Cerebellar nuclear complex (tissue), 1 donor: ENCODE measurements at places on chromosomes 5 and 9.

GRCh38 chr9:116450378-116451139 is 236.5 kb upstream of the TRIM32 start:
- no peak for DNase-seq

DNA sequence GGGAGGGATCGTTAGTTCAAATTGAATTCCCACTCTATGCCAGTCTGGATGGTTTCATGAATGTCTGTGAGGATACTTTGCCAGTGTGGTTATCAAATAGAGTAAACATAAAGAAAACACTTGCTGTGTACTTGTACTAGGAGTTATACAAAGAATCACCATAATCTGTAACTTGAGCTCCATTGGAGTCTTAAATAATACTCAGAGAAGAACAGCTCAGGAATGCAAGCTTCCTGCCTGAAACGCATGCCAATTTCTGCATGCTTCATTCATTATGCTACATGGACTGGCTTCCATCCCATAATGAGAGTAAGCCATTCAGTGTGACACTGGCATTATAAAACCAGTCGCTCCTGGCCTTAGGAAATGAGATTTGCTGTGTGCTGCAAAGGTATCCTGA is 351.4 kb downstream of the SEMA5A start:
- no peak for DNase-seq

GRCh38 chr5:117623042-117623805 is 1048.6 kb upstream of the SEMA6A start:
- DNase-seq: peak; percentile 94

DNA sequence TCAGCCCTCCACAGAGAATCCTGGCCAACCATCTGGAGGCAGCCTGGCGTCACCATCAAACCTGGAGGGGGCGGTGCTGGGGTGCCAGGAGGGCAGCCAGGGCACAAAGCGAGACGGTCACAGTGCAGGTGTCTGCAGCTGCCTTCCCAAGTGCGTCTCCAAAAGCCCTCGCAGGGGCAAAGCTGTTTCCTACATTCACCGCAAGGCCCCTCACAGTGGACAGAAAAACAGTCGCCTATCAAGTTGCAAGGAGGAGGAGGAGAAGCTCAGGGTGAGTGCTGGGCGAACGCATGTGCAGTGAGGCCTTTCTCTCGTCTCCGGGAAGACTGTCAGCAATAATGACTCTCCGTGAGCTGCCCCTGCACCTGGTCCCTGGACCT is 18.0 kb upstream of the LHX3 start:
- DNase-seq: no peak

DNA sequence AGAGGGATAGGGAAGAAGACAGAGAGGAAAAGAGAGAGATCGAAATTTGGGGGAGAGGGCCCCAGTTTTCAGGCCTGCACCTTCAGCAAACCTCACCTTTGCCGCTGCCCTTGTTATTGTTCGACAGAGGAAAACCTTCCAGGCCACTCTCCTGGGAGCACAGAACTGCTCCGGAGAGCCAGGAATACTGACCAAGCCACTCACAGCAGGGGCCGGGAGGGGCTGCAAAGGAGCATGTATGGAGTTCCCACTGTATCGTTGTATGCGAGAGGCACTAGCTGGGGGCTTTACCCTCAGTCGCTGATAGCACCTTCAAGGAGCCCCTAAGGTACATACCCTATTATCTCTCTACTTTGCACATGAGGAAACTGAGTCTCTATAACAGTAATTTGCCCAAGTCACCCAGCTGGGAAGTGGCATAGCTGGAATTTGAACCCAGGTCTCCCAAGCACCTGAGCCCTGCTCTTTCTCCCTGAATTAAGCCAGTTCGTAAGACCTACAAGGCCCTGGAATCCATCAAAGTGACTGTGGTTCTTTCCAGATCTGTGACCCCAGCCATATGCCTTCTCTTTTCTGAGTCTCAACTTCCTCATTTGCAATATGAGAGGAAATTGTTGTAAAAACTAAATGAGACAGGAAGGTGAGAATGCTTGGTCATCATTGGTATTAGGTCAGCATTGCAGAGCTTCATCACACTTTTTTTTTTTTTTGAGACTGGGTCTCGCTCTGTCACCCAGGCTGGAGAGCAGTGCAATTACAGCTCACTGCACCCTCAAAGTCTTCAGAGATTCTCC is 21.0 kb upstream of the FOXE1 start:
- DNase-seq: no peak

DNA sequence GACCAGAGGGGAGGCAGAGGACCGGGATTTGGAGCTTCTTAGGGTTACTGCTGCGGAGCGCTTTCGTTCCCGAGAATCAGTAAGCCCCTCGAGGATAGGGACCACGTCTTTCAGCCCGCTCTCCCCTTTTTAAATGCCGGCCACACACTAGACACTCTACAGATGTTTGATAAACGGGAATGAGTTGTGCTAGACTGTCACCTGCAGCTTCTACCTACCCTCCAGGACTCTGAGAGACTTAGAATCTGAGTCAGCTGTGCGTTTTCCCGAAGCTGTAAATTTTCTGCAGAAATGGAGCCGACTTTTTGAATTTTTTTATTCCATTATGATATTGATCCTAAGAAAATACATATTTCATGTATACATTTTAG is 670 bp downstream of the CCDC171 start:
- DNase-seq: no peak

DNA sequence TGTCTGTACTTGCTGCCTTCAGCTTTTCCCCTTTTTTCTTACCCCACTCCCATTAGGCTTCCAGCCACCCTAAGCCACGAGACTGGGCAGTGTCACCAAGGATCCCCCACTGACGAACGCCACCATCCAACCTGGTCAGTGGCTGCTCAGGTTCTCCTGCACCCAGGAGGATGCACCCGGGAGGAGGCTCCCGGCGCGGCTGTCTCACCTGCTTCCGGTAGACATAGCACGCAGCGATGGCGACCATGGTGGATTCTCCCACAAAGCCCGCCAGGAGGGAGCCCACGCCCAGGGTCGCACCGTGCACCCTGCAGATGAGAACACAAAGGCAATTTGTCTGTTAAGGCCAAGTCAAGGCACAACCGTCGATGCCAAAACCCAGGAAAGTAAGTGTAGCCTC is 48.1 kb downstream of the OTULIN start:
- DNase-seq: no peak

GRCh38 chr9:111860443-111860842 is 36.2 kb upstream of the UGCG start:
- DNase-seq: no peak

- DNase-seq: no peak
Observed at GRCh38 chr5:16970260-16970659, 34.2 kb upstream of the MYO10 start.

- no peak for DNase-seq
Observed at GRCh38 chr5:149745943-149746324, 15.8 kb downstream of the PPARGC1B start.

GRCh38 chr5:110880413-110880812 is 141.6 kb downstream of the SLC25A46 start:
- no peak for DNase-seq

DNA sequence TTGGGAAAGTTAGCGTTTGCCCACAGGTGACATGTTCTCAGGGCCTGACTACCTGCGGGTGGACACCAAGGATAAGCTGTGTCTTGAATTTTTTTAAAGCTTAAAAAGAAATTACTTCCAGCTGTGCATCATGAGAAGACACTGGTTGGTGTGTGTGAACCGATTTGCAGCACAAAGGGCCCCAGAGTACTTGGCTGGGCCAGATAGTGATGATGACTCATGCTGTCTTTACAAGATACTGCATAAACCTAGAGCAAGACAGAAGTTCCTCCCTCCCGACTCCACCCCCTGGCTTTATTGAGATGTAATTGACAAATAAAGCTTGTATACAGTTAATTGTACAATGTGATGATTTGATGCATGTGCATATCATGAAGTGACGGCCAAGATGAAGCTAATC is 212.8 kb downstream of the NXNL2 start:
- DNase-seq: no peak

DNA sequence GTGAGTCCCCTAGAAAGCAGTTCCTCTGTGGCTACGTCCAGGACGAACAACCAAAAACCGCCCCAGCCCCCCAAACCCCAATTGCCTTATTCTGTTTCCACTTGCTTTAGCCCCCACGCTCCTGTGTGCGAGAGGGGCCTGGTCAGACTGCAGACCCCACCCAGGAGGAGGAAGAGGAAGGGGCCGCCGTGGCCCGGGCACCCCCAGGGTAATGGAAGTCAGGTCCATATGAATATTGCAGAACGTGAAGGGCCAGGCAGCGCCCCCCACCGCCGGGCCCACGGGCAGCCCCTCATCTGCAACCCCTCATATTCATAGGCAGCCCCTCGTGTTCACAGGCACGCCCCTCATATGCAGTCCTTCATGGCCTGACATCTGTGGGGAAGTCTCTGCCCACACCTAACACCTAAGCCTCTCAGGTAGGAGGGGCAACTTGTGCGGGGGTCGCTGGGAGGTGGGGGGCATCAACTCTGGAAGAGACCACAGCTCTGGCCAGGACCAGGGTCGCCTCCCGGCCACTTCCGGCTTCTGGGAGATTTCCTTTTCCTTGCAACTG is 37.7 kb upstream of the PLEKHG4B start:
- DNase-seq: no peak

DNA sequence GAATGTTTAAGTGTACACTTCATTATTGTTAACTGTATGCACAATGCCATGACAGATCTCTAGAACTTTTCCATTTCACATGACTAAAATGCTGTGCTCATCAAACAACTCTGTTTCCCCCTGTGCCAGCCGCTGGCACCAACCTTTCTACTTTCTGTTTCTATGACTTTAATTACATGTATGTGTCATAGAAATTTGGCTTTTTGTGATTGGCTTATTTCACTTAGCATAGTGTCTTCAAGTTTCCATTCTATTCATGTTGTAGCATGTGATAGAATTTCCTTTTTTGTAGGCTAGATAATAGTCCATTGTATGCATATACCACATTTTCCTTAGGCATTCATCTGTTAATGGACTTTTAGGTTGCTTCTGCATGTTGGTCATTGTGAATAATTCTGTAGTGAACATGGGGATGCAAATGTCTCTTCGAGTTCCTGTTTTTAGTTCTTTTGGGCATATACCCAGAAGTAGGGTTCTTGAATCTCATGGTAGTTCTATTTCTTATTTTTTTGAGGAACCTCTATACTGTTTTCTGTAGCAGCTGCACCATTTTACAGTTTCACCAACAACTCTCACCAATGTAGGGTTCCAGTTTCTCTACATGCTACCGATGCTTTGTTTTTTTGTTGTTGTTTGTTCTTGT is 184.4 kb upstream of the DMRT1 start:
- no peak for DNase-seq

- no peak for DNase-seq
Observed at GRCh38 chr5:165185716-165186115, 1680.3 kb downstream of the MAT2B start.

- DNase-seq: no peak
Observed at GRCh38 chr5:167308466-167308865, 983.0 kb upstream of the WWC1 start.

- no peak for DNase-seq
Observed at GRCh38 chr9:91275655-91276054, 86.1 kb downstream of the AUH start.

- no peak for DNase-seq
Observed at GRCh38 chr5:45335978-45336377, 360.2 kb downstream of the HCN1 start.

DNA sequence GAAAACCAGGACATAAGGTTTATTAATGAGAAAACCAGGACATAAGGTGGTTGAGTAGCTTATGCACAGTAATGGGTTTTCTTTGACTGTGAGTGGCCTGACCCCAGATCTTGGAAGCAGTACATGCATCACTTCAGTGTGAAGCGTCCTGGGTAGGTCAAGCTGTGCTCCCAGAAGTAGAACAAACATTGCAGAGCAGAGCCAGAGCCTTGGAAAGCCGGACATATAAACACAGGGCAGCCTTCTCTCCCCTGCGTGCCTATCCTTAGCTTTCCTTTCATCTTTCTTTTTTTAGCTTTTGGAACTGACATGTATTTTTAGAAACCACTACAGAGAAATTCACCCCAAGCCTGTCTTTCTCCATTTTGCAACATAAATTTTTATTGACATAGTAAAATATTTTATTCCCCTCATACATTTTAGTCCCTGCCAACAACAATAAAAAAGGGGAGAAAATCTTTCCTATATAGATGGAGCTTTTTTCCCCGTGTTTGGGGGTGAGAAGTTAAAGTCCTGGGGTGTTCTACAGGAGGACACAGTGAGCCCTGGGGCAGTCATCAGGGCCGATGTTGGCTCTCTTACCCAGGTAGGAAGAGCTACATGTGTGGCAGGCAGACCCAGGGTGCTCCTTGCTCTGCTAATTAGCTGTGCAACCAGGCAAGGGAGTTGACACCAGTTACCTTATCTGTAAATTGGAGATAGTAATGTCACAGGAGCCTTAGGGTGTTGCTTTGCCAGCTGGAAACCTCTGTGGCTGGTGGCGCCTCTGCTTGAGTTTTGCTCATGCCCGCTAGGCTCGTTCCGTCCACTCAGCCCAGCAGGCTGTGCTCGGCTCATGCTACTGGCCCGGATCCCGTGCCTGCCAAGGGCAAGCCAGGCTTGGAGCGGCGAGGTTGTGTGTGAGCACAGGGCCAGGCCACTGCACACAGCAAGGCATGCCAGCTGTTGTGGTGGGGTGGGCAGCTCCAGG is 389.6 kb downstream of the KDM4C start:
- DNase-seq: peak; percentile 38

GRCh38 chr9:127999461-127999860 is 18.7 kb upstream of the EEIG1 start:
- no peak for DNase-seq

GRCh38 chr5:148697180-148697808 is 43.0 kb upstream of the HTR4 start:
- DNase-seq: no peak

GRCh38 chr5:106727071-106727470 is 943.7 kb downstream of the EFNA5 start:
- DNase-seq: no peak

GRCh38 chr5:169869066-169869465 is 111.2 kb downstream of the INSYN2B start:
- no peak for DNase-seq

GRCh38 chr5:171031977-171032376 is 170.2 kb downstream of the RANBP17 start:
- no peak for DNase-seq

DNA sequence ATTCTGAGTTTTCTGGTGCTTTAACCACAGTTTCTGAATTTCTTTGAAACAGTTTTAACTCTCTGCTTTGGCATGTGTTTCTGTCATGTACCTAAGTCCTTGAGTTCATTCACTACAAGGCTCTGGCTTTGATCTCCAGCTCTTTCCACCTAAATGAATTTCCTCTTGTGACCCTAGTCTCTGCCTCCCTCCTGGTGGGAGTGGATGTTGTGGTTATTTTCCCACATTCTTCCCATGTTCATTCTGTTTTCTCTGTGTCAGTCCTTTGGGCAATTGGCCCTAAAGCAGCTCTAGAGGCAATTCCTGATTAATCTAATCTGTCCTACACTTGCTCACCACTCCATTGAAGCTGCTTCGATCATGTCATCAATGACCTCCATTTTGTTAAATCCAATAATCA is 28.4 kb upstream of the DPYSL3 start:
- DNase-seq: no peak

DNA sequence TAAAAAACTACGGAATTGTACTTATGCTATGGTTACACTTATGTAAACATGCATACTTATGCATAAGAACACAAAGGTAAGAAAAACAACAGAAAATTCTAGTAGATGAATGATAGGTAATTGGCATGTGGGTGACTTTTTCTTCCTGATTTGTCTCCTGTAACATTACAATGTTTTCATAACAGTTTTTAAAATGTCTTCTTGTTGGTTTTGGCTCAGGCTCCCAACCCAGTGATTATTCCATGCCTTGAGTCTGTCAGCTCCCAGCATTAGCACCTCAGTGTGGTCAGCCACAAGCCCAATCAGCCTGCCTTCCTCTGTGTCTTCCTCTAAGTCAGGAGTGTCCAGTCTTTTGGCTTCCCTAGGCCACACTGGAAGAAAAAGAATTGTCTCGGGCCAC is 7.9 kb upstream of the FOXE1 start:
- no peak for DNase-seq

GRCh38 chr9:137486545-137487453 is 27.7 kb upstream of the NSMF start:
- peak; percentile 14 for DNase-seq
